ENCODE measurements at places on chromosomes 6 and 20. TPM values are rescaled to one million over a fixed set of nuclear protein-coding genes. Genes with fewer than 3 reads are reported as not detected.

COL11A2 gene
- 0.30 TPM for total RNA-seq

- DNase-seq, result peak; percentile 80
Observed at GRCh38 chr6:155314773-155315515, 660 bp upstream of the TFB1M start.

DNA sequence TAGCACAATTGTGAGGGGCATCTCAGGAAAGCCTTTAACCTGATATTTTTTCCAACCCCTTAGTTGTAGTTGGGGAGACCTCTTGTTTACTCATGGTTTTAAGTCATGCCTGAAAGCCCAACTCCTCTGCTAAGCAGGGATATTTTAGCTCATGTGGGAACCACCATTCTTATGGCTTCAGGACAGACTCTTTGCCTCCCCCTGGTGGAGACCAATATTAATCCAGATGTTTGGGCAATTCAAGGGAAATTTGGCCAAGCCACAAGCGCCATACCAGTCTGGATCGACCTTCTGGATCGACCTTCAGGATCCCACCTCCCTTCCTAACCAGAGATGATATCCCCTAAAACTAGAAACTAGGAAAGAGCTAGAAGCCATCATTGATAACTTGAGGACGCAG is 211.2 kb downstream of the C6orf118 start:
- DNase-seq, result no peak

DNA sequence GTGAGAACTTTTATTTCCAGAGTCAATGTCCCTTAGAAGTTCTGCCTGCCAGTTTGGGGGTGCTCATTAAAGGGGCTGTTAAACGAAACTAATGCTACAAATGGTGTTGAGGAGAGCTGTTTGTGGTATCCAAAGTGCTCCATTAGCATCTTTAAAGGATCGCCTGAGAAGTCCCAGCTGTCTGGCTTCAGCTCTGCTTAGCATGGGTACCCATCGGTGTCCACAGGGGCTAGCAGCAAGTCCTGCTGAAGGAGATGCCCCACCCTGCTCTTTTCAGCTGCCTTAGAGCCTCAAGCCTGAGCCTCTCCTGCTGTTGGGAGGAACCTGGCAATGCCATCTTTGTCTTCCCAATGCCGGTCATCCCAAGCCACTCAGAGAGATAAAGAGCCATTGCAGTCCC is 111.1 kb downstream of the FOXO3 start:
- no peak for DNase-seq

GRCh38 chr6:19849755-19850154 is 12.6 kb downstream of the ID4 start:
- DNase-seq, result no peak

ILRUN gene
- 92.1 TPM for total RNA-seq

- DNase-seq, result no peak
Observed at GRCh38 chr6:68368845-68369244, 266.2 kb upstream of the ADGRB3 start.

Data from upper lobe of left lung (tissue), 6 donors.